ENCODE measurements at places on chromosomes 5 and 9.

- DNase-seq = no peak
These were observed 52.5 kb upstream of the IL7R start for GRCh38 chr5:35804201-35804653.

- DNase-seq = no peak
These were observed 54.3 kb upstream of the ZSWIM6 start for GRCh38 chr5:61277781-61278180.

- no peak for DNase-seq
These were observed 158.6 kb upstream of the SHB start for GRCh38 chr9:38227656-38228055.

DNA sequence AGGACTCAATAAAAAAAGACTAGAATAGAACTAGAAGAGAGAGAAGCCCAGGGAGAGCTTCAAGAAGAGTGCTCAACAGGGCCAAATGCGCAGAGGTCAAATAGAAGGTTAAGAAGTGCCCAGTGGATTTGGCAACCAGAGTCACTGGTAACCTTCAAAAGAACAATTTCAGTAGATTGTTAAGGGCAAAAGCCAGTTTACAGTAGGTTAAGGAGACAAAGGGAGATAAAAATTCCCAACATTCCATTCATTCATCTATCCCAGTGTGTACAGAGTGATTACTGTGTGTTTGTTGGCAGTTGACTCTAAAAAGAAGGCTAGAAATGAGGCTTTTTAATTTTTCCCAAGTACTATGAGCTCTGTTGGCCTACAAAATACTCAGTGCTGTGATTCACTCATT is 69.4 kb downstream of the RIGI start:
- DNase-seq = no peak

DNA sequence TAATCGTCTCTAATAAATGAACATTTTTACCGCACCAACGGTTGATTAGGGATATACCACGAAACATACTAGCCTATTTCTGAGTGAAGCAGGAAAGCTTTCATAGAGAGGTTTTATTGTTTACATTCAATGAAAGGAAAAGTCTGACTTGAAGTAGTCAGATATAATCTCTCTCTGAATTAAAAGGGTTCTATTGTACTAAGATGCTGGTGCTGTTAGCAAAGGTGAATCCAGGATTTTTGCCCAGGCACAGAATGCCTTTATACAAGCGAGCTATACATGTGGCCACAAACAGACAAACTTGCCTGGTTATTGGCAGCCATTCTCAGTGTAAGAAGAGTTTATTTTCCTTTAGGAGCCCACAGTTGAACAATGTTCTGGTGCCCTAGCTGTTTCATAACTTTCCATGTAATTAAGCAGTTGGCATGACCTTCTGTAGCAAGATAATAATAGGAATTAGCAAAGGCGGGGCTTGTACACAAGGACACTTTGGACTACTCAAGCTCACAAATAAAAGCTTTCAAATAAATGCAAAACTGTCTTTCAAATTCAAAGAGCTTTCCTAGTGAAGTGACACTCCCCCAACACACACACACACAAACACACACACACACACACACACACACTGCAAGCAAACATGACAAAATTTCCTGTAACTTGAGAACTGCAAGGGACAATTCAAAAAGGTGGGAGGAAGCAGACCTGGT is 198.7 kb upstream of the MAP3K1 start:
- DNase-seq = no peak

DNA sequence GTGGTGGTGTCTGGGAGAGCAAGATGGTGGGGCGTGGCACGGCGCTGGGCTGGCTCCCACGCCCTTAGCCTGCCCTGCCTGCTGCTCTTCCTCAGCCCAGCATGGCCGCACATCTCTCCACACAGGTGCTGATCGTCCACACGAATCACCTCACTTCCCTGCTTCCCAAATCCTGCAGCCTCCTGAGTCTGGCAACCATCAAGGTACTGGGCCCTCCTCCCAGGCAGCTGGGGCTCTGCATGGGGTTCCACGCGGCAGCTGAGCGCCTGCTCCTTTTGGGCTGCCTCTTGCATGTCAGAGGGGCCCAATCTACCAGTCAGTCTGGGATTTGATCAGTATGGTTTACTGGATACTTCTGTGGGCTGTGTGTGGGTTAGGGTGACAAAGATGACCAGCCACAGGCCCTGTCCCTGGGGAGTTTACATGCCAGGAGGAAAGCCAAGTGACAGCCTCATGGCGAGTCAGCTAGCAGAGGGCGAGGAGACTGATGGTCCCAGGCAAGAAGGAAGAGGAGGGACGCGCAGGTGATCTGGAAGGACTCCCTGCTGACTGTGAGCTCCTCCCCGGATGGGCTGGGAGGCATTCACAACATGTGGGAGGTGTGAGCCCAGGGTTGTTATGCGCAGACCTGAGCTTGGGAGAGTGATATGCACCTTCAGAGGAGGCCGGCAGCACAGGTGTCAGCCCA is 6.0 kb downstream of the LRSAM1 start:
- no peak for DNase-seq

GRCh38 chr9:135220601-135221575 is 133.4 kb downstream of the OLFM1 start:
- DNase-seq = no peak

- DNase-seq = no peak
These were observed 279.7 kb downstream of the NPR3 start for GRCh38 chr5:32990593-32991420.

- DNase-seq = no peak
These were observed 122.0 kb downstream of the GDNF start for GRCh38 chr5:37717613-37718431.

- no peak for DNase-seq
These were observed 16.8 kb upstream of the ANGPTL2 start for GRCh38 chr9:127139071-127139731.

GRCh38 chr5:89560696-89561095 is 677.7 kb upstream of the MEF2C start:
- DNase-seq = no peak

- DNase-seq = no peak
These were observed 17.7 kb downstream of the RFESD start for GRCh38 chr5:95664204-95664786.

- no peak for DNase-seq
These were observed 281.4 kb downstream of the ISL1 start for GRCh38 chr5:51664491-51665250.

GRCh38 chr5:32387211-32387610 is 57.3 kb downstream of the ZFR start:
- DNase-seq = no peak

- no peak for DNase-seq
These were observed 270.2 kb upstream of the DAPK1 start for GRCh38 chr9:87227456-87227855.

DNA sequence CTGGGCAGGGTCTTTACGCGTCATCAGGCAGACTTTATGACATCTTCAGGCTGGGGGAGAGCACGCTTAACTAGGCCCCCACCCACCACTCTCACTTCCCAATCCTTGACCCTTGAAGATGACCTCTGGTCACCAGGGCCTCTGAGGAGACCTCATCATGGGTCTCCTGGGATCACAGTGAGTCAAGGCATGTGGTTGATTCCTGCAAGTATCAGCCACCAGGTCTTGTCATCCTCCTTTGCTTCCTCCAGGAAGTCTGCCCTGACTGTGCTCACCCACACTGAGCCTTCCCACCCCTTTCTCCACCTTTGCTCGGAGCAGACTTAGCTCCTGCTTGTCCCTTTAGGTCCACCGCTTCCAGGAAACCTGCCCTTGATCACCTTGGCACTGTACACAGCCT is 17.3 kb downstream of the ODF2 start:
- no peak for DNase-seq

DNA sequence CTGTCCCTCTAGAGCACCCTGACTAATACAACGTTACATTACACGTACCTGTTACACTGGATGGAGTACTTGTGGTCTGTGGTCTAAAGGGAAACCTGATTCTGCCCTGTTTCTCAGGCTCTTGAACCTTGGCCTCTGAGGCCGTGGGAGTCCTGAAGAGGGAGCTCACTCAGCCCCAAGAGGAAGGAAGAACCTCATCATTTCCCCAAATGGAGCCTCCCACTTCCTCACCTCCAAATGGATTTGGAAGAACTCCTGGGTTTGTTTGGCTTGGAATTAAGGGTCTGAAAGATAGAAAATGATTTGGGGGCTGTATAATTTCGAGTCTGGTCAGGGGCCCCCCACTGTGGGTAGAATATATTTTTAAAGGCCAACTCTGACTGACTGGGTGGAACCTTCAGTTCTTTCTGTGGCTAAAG is 200.2 kb downstream of the SEMA6A start:
- no peak for DNase-seq

DNA sequence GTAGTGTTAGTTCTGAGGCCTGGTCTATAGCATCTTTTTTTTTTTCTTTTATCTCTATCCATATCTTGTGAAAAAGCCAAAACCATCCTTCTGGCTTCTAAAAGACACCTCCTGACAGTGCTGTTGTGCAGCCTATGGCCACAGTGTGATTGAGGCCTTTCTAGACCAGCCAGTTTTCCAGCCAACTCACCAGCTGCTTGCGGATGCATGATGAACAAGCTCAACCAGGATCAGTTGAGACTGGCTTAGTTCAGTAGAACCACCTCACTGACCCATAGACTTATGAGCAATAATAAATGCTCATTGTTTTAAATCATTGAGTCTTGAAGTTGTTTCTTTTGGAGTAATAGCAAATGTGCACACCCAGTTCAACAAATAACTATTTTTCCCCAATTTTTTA is 296.9 kb downstream of the FAM170A start:
- no peak for DNase-seq

DNA sequence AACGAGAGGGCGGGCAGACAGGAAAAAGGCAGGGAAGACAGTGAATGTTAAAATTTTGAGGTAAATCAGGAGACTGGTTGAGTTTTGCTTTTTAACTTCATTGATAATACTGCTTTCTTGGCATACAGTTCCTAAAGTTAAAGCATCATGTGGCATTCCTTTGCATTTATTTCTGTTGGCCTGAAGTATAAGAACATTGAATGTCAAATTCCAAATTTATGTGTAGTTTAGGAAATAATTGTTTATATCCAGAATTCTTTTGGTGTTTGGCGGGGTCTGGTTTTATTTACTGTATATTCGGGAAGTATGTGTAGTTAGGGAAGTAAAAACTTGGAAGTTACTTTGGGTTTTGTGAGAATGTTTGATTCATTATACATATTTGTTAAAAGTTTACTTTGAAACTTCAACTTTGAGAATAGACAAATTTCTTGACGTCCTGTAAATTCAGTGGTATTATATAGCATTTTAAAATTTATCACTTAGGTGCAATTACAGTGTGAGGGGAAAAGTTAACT is 83.2 kb downstream of the PTPDC1 start:
- DNase-seq = no peak

GRCh38 chr9:108517651-108518365 is 338.0 kb downstream of the ACTL7B start:
- DNase-seq = no peak

DNA sequence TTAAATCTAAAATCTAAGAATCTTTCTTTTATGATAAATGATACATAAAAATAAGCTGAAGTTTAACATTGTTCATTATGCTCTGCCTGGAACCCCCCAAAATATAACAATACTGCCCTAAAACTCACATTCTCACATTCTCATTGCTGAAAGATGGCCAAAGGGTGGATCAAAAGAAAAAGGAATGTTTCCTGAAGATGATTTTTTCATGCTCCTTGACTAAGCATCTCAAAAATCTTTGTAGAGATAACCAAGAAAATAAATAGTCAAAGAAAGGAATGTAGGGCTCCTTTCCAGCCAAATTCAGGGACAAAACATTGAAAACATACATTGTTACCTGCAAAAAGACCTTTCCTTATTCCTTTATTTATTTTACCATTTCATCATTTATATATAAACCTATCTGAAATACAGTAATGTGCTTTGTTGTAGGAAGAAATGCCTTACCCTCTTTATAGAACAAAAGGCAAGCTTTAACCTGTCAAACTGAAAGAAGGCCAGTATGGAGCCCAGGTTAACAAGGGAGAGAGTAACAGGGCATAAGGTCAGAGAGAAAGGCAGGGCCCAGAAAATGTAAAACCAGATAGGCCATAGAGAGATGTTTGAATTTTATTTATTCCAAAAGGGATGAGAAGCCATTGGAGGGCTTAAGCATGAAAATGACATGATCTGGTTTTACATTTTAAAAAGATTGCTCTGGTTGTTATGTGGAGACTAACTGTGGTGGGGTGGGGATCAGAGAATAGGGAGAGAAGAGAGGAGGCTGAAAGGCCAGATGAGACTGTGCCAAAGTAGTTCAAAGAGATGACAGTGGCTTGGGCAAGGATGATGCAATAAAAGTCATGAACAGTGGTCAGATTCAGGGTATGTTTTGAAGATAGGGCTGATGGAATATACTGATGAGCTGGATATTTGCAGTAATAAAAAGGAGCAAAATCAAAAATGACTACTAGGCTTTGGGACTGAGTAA is 37.3 kb upstream of the CDK5RAP2 start:
- DNase-seq = no peak

GRCh38 chr5:10122076-10122726 is 127.5 kb downstream of the ATPSCKMT start:
- DNase-seq = no peak

DNA sequence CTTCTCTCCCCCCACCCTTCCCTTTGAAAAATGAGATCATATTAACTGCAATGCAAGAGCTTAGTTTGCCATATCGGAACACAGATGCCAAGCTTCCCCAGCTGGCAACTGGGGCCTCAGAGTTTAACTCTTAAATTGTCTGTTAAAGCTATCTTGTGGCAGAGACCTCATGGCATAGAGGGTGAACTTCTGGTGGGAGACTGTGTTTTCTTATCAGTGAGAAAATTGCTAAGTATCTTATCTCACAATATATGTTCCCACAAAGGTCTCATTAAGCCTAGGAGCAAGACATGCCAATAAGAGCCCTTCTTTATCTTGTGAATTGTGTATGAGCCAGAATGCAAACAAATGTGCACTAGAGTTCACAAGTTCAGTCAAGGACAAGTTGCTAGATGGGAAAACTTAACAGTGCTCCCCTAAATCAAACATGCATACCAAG is 12.3 kb downstream of the NFIB start:
- no peak for DNase-seq

GRCh38 chr9:38389313-38389712 is 3.2 kb upstream of the ALDH1B1 start:
- no peak for DNase-seq

- DNase-seq = no peak
These were observed 34.0 kb upstream of the PPP1R2B start for GRCh38 chr5:156815988-156816599.

- DNase-seq = no peak
These were observed 453.1 kb upstream of the RGMB start for GRCh38 chr5:98320343-98320742.

GRCh38 chr9:75997206-75997605 is 106.7 kb downstream of the PCSK5 start:
- no peak for DNase-seq

DNA sequence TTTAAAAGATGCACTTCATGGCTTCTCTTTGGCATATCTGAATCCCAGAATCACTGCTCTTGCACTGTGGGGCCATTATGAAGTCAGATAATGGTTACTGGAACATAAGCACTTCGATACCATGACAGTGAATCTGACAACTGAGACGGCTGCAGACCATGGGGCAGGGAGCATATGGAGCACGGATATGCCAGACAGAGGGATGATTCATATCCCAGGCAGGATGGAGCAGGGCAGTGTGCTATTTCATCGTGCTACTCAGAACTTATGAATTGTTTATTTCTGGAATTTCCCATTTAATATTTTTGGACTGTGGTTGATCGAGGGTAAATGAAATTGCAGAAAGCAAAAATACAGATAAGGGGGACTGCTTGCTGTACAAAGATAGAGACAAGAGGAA is 145.0 kb downstream of the EGFLAM start:
- DNase-seq = no peak
